Stimulated activated CD8-positive, alpha-beta memory T cell treated with anti-CD3 and anti-CD28 coated beads, Interleukin-2, amount 100 ng/mL, for 1 hour (primary cell): ENCODE measurements at places on chromosomes 6 and 20.

DNA sequence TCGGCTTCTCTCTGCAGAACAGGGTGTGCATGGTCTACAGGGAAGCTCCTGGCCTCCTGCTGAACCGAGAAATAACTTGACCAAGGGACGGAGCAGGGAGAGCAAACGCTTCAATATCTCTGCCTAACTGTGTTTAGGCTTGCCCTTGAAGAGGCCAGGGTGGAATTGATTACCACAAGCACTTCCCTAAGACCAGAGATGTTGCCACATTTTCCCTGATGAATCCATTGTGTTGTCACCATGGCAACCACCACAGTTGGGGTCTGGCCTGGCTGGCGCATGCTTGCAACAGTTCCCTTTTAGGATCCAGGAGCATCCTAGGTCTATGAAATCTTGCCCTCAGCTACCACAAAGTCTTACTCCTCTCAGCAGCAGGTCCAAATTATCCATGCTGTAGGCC lies 213.5 kb upstream of the SULF2 start:
- DNase-seq, result no peak

GRCh38 chr20:9441948-9442347 lies 72.4 kb upstream of the LAMP5 start:
- DNase-seq, result no peak

DNA sequence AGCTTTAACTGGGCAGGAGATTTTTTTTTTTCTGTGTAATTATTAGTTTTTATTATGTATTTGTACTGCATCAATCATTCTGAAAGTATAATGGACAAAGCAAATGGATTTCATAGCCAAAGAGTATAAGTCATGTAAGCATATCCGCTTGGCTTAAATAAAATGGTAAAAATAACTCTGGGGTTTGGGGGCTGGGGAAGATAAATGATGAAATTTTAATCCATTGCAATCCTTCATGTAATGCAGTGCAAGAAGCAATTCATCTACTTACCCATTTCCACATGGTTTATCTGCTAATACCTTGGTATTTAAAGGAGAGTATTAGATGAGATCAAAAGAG lies 781.4 kb downstream of the QKI start:
- DNase-seq, result no peak

DNA sequence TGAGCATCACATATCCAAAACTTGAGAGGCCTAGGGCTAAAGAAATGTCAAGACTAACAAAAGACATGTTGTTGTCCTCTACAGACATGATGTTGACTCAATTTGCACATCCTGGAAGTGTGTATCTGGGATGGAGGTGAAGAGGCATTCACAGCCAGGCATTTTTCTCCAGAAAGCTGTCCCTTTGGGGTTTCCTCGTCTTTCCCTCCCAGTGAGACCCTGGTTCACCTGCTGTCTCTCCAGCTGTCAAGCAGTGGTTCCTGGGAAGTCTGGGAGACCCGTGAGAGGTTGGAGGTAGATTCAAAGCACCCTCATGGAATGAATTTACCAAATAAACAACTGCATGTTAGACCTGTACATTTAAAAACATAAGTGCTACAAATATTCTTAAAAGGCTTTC lies 32.1 kb downstream of the BACH2 start:
- no peak for DNase-seq

- DNase-seq, result no peak
Observed at GRCh38 chr6:56040889-56041301, 165.5 kb upstream of the BMP5 start.

GRCh38 chr6:1042583-1043457 lies 269.1 kb upstream of the FOXQ1 start:
- DNase-seq, result no peak

DNA sequence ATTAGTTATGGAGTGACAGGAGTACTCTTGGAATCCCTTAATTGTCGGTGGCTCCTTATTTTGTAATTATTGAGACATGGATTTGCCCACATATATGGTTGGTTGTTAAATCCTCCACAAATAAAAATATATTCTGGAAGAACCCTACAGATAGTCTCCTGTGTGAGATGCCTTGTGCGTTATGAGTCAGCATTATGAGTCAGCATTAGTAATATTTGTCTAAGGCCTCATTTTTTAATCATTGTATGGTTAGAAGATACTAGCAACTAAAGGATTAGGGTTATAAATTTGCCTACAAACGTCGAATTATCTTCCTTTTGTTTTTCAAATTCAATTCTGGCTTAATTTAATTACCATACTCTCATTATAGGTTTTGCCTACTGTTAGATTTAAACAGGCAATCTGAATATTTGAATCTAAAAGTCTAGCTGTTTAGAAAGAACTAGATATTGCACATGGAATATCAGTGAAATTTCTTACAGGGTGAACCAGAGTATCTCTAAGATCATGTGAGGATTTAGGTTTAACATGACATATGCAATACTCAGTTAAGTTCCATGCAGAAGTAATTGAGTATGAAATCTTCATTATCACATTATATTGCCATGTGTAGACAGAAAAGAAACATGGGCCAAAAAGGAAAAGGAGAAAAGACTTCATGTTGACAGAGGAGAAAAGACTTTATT lies 5.9 kb downstream of the C6orf58 start:
- no peak for DNase-seq

DNA sequence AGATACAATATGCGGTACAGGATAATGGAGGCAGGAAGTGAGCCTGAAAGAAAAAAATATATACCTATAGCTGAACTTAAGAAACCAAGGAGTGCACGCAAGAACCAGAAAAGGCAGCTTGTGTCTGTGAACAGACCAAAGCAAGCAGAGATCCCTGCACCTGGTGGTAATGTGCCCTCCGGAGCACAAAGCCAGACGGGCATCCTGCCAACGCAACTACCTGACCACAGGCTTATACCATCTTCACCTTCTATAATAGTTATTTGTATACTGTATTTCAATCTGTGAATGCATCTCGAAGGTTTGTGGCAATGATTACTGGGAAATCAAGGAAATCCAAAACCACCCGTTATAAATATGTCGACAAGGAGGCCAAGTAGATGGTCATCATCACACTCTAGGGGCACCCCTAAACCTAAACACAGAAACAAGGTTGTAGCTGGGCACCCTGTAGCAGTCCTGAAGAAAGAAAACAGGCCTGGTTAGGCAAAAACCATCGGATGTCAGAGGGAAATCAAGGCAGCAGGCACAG lies 801 bp downstream of the FBXL4 start:
- DNase-seq, result peak; percentile 18

DNA sequence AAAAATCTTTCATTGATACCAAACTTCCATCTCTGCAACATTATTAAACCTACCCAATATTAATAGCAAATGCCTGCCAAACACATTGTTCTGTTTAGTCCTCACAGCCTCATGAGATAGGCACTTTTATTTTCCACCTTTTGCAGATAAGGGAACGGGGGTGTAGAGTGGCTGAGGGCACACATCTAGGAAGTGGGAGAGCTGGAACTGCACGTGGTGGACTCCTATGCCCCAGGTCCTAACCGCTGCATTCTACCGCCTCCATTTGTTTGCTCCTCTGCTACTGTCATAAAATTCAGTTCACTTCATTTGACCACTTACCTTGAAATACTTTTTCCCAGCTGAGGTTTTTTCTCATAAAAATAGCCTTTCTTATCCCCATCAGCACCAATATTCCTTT lies 7.6 kb downstream of the FAM217A start:
- DNase-seq, result no peak

DNA sequence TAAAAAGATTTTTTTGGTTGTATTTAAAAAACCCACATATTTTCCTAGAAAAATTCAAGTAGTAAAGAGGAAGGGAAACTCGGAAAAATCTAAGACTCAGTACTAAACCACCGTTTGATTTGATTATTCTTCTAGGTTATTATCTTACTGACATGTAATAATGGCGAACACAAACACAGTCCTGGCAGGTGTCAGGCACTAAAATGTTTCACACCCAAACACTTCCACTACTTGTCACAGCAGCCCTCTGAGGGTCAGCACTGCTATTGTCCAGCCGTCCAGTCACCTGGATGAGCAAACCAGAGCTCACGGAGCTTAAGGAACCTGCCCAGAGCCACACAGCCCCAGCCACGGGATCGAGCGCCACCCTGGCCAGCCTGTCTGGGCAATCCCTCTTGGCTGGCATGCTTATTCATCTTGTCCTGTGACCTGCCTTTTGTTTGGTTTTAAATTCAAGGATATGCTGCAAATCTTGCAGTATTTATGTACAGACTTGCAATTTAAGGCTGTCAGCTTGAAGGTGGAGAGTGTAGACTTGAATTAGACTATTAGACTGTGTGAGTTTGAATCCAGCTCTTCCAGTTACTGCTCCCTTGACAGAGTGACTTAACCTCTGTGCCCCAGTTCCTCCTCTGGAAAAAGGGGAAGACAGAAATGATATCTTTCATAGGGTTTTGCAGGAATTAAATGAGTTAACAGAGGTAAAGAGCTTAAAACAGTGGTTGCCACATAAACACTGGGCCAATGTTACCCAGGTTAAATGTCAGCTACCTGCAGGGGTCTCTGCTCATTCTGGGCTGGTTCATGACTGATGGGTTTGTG lies 82.2 kb downstream of the CDYL start:
- DNase-seq, result no peak

GRCh38 chr6:7434672-7435071 lies 45.1 kb downstream of the RIOK1 start:
- no peak for DNase-seq

DNA sequence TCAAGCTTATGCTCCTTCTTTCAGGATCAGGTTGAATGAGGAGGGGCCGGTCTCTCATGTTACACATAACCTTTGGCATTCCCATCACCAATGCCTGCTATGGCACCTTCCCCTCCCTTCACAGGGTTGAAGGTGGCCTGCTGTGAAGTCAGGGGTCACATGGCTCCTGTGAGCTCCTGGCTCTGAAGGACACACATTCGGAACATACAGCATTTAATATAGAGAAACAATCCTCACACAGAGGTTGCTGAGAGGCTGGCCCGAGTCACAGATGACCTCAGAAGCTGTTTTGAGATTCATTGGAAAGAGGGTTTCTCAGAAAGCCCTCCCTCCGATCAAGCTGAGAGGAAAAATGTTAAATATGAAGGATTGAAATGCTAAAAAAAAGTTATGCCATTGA lies 82.1 kb downstream of the PSMG4 start:
- no peak for DNase-seq

DNA sequence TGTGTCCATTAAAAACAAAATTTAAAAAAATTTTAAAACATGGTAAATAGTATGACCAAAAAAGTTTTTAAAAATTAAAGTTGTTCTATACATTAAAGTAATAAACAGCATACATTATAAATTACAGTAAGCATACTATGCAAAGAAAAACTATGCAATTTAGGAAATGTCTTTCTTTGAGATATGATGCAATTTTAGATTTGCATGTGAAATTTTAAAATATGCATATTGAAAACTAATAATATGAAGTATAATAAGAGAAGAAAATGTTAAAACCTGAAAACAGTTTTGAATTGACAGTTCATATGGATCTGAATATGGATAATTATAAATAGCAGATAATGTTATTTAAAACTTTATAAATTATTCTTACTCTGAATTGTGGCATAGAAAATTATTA lies 43.1 kb downstream of the ASCC3 start:
- no peak for DNase-seq

DNA sequence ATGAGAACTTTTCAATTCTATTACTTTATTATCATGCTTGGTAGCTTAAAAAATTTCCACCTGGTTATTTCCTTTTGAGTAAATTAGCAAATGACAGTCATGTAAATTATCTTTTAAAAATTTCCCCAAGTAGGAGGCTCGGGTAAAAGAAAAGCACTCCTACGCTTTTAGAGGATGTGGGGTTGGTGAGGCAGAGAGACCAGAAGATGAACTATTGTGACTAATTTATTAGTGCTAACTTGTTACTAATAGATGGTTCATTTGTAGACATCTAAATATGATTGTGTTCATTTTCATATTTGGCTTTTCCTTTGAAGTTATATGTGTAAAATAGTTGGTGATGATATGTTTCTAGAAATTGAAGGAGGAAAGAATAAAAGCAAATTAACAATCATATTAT lies 27.0 kb downstream of the ZNF292 start:
- no peak for DNase-seq

DNA sequence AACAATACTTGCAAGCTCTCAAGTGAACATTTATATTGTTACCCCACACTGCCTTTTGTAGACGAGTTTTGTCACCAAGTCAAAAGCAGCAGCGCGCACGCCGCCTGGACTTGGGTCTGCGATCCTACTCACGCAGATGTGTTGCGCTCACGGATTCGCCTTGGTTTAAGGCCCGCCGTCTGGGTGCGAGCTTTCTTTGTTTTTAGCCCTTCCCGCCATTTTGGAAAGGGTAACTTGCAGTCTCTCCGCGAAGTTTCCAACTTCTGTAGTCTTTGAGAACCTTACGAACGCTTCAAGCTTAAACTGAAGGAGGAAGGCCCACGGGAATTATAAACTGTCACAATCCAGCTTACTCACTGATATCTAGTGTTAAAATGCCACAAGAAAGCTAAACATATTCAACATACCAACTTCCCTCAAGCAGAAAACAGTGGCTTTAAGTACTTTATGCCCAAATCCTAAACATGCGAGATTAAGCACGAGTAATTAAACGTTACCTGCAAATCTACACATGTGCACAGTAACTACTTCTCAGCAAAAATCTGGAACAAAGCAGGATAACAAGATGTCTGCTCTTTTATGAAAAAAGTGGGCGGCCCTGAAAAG lies 80.4 kb upstream of the BTN3A2 start:
- DNase-seq, result no peak

DNA sequence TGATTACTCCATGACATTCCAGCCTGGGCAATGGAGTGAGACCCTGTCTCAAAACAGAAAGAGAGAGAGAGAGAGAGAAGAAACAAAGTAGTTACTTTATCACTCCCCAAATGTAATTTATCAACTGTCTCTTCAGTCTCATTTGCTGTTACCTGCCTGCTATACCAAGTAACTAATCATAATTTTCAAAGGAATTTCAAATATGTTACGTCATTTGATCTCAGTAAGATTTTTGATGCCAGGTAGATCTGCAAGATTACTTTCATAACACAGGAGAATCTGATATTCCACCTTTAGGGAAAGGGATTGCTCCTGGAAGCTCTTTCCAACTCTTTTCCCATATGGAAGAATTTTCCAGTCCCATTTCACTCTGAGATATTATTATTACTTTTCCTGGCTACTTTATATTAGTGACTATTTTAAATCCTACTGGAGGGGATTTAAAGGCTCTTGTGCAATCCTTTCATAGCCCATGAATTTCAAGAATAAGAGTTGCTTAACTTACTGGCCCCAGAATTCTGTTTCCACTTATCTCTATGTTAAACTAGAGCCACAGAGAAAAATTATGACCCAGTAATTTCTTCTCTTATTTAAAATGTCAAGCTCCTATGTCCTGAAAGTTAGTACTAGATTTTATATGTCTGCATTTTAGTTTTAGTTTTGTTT lies 390.2 kb upstream of the FLRT3 start:
- DNase-seq, result no peak

GRCh38 chr6:27743787-27744186 lies 168.4 kb downstream of the OR2B2 start:
- no peak for DNase-seq

DNA sequence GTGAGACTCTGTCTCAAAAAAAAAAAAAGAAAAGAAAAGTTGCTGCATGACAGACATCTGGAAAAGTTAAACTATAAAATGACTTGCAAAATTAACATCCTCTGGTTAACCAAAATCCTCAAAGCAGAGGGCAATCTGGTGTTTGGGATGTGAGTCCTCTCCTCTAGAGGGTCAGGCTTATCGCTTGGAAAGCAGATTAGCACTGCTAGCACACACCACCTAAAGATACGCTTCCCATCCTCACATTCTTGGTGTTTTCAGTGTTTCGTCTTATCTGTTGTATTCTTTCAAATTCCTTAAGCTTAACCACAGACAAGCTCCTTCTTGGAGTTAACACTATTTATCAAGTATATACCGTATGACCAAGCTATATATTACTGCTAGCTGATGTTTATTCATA lies 198.0 kb downstream of the SOX4 start:
- DNase-seq, result no peak
